ENCODE measurements at places on chromosomes 3 and 15.

- DNase-seq, result no peak
These were observed 497.7 kb upstream of the THBS1 start for GRCh38 chr15:39083213-39083612.

DNA sequence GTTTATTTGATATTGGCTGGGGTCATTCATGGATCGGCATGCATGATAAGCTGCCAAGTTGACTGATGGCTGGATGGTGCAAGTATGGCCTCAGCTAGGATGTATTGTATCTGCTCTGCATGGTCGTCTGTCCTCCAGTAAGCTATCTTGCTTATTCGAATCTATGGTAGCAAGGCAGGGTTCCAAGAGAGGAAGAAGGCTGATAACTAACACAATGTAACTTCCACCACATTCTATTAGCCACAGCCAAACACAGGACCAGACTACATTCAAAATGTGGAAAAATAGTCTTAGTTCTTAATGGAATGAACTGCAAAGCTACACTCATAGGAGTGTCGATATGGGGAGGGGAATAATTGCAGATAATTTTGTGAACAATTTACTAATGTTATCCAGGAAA lies 175.2 kb downstream of the ARPP21 start:
- DNase-seq, result no peak

GRCh38 chr3:13186435-13186815 lies 113.2 kb upstream of the IQSEC1 start:
- DNase-seq, result no peak

DNA sequence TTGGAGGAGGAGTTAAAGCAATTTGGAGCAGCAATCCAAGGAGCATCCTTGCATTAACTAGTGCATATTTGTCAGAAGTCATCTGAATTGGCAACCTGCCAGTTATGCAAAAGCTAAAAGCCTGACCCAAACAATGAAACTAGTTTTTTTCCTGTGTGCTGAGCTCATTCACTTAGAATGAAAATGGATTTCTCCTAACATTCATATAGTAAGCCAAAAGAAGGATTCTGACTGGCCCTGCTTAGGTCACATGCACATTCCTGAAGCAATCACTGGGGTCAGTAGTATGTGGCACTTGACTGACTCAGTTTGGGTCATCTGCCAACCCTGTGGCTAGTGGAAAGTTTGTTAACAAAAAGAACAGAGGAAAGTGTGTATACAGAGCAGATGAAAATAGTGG lies 30.5 kb downstream of the OXSM start:
- no peak for DNase-seq

GRCh38 chr3:133573054-133573628 lies 345 bp upstream of the CDV3 start:
- DNase-seq, result peak; percentile 100

DNA sequence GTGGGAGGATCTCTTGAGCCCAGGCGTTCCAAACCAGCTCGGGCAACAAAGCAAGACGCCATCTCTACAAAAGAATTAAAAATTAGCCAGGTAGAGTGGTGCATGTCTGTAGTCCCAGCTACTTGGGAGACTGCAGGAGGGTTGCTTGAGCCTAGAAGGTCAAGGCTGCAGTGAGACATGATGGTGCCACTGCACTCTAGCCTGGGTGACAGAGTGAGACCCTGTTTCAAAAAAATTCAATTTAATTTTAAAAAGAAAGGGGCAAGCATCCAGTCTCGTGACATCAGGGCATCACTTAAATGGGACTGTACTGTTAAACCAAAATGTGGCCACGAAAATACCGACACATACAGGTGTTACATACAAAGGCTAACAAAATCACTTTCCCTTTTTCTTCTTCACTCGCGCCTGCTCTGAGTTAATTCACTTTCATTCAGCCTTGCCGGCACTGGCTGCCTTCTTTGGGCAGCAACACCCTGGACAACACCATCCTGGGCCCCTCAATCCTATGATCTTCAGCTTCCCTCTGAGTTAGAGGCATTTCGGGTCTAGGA lies 121.7 kb downstream of the LIPC start:
- DNase-seq, result no peak

Measured in large intestine (tissue), 12 donors.